Neural cell (in vitro differentiated cells): ENCODE measurements at places on chromosomes 4 and X. TPM values are rescaled to one million over a fixed set of nuclear protein-coding genes. Genes with fewer than 3 reads are reported as not detected.

ERCC6L gene
- polyA plus RNA-seq, result 0.12 and 0.28 TPM in 2 replicates

MAOA gene
- polyA plus RNA-seq, result 1.3 and 1.8 TPM in 2 replicates

EXOC1 gene
- polyA plus RNA-seq, result 100 and 106 TPM in 2 replicates

WNK3 gene
- 32.8 and 35.0 TPM in 2 replicates for polyA plus RNA-seq
